ENCODE measurements at places on chromosomes 6 and 20.
A peak's percentile ranks its signal among the peaks of the same experiment; 100 is the strongest.

DNA sequence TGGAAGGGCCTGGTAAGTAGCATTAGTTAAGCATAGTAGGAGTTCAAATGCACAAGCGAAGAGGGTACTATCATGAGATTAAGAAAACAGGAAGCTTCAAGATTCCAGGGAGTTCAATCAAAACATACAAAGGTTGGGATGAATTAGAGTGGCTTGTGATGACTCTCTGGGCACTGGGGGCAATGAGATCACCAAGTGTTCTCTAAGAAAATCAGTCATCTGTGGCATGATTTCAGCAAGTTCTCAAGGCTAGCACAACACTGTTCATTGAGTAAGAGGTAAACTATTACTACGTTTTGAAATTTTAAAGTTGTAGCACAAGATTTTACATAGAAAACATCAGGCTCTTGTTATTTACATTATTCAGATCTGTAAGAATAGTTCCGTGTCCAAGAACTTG lies 139.7 kb upstream of the FLRT3 start:
- DNase-seq = no peak

- DNase-seq = no peak
Observed at GRCh38 chr6:130796313-130796905, 30.8 kb upstream of the SMLR1 start.

DNA sequence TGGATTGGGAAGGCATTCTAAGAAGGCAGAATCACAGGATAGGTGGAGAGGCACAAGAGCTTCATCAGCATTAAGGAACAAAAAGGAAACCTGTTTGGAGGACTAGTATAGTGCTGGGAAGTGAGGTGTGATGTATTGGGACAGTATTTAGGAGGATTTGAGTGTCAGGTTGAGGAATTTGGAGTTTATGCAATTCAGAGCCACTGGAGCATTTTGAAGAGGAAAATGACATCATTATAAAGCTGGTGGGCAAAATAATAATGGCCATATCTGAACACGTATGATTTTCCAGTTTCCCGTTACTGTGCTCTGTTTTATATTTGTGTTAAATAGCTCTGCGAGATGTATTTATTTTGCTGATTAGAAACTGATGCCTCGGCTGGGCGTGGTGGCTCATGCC lies 14.2 kb downstream of the NDUFAF5 start:
- DNase-seq = no peak

- DNase-seq = no peak
Observed at GRCh38 chr6:83868639-83869038, 9.2 kb downstream of the CYB5R4 start.

GRCh38 chr6:155412335-155412734 lies 43.3 kb downstream of the NOX3 start:
- DNase-seq = no peak

DNA sequence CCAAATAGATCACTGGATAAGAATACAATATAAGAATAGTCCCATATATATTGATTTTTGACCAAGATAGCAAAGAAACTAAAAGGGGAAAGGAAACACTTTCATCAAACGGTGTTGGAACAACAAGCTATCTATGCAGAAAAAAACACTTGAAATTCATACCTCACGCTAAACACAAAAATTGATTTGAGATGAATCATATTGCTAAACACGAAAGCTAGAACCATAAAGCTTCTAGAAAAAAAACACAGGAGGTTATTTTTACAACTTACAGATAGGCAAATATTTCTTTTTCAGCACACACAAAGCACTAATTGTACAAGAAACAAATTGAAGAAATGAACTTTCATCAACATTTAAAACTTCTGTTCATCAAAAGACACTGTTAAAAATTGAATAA lies 36.7 kb upstream of the TMEM14A start:
- DNase-seq = no peak

GRCh38 chr20:59825944-59826759 lies 107.3 kb downstream of the SYCP2 start:
- peak; percentile 72 for DNase-seq
